ENCODE measurements at places on chromosomes 6 and 20. TPM values are rescaled to one million over a fixed set of nuclear protein-coding genes. Genes with fewer than 3 reads are reported as not detected.
A peak's percentile ranks its signal among the peaks of the same experiment; 100 is the strongest.

DNA sequence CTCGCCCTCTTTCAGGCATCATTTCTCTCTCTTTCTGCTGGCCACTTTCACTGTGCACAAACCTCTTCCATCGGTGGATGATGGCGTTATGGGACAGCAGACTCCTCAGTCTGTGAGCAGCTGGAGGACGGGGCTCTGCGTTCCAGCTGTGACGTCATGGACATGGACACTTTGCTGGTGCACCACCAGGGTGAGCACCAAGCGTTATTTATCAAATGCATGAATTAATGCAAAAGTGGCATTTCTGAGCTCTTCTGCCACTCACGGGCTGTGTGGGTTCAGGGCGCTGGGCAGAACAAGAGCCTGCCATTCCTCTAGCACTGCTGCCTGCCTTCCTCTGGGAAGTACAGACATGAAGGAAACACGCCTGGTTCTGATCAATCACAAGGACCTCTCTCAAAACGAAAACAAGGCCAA lies 82.9 kb upstream of the MPC1 start:
- DNase-seq: peak; percentile 35

The SCRT2 gene
- total RNA-seq: not detected

The LY6G6C gene
- not detected for total RNA-seq

DNA sequence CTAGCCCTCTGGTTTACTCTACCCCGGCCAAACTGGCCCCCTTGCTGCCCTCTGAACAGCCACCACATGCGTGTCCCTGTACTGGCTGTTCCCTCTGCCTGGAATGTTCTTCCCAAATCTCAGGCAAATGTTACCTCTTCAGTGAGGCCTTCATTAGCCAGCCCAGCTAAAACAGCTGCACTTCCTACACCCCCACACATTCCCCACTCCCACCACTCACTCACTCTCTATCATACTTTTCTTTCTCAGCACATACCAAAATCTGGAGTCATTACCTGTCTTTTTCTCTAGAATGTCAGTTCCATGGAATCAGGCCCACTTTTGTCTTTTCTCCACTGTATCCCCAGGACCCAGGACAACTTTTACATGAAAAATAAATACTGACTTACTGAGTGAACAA lies 401.2 kb upstream of the SULF2 start:
- no peak for DNase-seq

- DNase-seq: no peak
Measured at GRCh38 chr20:11091511-11091910, 417.7 kb upstream of the JAG1 start.

The SPDEF gene
- total RNA-seq: not detected

DNA sequence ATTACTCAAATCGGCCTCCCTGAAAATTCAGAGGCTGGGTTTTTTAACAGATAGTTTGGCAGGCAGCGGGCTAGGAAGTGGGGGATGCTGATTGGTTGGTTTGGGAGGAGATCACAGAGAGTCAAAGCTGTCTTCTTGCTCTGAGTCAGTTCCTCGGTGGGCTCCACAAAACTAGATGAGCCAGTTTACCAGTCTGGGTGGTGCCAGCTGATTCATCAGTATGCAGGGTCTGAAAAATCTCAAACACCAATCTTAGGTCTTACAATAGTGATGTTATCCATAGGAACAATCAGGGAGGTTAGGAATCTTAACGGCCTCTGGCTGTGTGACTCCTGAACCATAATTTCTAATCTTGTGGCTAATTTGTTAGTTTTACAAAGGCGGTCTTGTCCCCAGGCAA lies 190.7 kb downstream of the C6orf118 start:
- no peak for DNase-seq

- DNase-seq: no peak
Measured at GRCh38 chr6:128569732-128570679, 49.6 kb upstream of the PTPRK start.

Measured in psoas muscle (tissue), 8 donors.